GM18507 (cell line): ENCODE measurements at places on chromosomes 12 and 14.

DNA sequence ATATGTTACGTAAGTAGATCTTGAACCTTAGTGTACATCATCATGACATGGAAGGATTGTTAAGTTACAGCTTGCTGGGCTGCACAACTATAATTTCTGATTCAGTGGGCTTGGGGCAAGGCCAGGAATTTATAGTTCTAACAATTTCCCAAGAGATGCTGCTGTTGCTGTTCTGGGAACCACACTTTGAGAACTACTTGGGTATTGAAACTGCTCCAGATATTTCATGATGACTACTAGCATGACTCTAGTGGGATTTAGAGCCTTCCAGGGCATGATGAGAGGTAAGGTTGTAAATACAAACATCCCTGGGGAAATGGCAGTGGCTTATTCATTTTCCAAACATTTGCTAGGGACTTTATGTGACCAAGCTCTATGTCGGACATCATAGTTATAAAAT, 904.8 kb upstream of the SEL1L start:
- DNase-seq: no peak

- no peak for DNase-seq
Measured at GRCh38 chr12:71201136-71201679, 43.4 kb upstream of the TSPAN8 start.

DNA sequence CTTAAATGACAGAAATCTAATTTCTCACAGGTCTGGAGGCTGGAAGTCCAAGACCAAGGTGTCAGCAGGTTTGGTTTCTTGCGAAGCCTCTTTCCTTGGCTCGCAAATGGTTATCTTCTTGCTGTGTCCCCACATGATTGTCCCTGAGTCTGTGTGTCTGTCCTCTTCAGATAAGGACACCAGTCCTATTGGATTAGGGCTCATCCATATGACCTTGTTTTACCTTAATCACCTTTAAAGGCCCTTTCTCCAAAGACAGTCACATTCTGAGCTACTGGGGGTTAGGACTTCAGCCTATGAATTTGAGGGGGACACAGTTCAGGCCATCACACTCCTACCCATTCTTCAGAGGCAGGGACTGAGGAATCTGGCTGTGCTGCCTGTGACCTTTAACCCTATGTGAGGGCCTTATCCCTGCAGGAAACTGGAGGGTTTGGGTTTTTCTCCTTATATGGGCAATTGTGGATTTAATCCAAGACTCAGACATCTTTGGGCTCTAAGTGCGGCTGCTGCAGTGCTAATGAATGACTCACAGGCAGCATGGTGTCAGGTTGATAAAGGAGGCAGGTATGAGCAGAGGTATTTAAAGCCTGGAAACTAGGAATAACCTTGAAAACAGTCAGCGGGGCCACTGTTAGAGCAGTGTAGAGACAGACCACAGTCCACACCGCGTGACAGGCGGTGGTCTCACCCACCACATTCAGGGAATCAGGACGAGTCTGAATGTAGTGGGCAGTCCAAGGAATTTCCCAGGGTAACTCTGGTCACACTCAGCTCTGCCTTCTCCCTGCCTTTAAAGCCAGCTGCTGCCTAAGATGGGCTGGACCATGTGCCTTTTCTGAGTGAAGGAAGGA, 10.2 kb downstream of the TPCN1 start:
- no peak for DNase-seq

DNA sequence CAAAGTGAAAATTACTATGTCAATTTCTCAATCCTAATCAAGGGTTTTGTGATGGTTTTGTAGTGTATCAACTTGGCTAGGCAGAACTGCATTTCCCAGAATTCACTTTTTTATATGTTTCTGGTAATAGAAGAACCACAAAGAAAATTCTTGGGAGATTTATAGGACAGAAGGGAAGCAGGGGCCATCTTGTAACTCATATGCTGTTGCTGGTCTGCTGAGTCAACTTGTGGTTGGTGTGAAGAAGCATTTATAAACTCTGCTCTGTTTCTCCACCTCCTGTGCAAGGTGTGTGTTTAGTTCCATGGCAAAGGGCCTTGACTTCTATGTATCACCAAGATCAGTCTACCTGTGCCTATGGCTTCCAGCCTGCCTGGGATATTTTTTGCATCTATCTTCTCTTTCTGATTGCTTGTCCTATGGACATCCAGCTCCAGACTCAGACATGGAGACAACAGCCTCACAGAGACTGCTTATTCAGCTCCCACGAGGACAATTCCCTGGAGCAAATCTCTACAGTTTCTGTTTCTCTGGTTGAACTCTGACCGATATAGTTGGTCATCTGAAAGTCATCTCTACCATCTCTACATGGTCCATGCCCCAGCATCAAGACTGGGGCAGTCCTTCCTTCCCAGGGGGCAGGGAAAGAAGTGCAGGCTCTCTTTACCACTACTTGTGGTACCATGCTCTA, 364.3 kb upstream of the DDHD1 start:
- DNase-seq: no peak

DNA sequence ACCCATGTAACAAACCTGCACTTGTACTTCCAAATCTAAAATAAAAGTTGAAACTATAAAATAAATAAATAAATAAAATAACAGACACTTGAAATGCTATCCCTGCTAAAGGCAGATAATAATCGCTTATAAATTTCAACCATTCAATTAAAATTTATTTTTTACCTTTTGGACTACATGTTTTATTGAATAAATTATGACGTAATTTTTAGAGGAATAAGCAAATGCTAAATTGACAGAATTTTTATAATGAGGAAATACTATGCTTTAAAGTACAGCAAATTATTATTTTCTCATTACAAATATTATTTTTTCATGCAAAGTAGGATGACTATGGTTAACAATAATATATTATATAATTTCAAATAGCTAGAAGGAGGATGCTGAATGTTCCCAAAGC, 658.6 kb upstream of the LMO3 start:
- no peak for DNase-seq

DNA sequence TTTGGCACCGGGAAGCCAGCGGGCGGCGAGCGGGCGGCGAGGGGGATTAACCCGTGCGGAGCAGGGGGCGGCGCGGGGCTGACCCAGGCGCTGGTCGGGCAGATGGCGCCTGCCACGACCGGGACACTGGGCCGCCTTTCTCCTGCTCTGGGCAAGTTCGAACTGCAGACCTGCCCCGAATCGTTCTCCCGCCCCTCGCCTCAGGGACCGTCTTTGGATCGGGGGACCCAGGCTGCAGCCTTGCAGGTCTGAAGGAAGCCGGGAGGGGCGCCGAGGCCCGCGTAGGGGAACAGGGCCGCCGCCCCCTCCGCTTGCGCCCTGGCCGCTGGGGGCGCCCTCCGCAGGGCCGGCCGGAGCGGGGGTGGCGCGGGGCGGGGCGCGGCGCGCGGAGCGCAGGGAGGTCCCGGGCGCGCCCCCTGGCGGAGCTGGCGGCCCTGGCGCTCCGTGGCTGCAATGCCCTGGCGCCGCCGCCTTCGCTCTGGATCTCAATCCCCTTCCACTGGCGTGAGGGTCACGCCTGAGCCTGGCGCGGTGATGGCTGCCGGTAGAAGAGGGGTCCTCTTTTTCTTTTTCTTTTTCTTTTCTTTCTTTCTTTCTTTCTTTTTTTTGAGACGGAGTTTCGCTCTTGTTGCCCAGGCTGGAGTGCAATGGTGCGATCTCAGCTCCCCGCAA, 449 bp upstream of the LTBP2 start:
- DNase-seq: peak; percentile 55

DNA sequence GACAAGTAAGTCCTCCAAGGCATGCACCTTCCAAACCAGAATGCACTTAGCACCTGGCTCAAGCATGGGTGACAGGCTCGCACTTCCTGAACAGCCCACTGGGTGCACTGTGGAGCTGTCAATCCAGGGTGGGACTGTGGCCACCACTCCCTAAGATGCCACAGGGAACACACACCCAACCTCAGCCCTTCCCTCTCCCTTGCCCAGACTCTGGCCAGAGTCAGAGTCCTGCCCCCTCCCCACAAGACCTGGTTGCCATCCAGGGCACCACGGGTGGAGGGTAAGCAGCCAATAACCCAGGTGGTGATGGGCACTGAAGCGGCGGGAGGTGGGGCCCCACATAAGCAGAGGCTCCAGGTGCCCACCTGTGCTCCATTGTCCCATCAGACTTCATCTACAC, 160.6 kb downstream of the MYRFL start:
- peak; percentile 2 for DNase-seq
